Activated gamma-delta T cell (primary cell): ENCODE measurements at places on chromosomes 7 and 10.

GRCh38 chr7:40419806-40420205 lies 285.0 kb downstream of the SUGCT start:
- no peak for DNase-seq

GRCh38 chr7:155594163-155594732 lies 47.9 kb upstream of the CNPY1 start:
- DNase-seq = no peak

DNA sequence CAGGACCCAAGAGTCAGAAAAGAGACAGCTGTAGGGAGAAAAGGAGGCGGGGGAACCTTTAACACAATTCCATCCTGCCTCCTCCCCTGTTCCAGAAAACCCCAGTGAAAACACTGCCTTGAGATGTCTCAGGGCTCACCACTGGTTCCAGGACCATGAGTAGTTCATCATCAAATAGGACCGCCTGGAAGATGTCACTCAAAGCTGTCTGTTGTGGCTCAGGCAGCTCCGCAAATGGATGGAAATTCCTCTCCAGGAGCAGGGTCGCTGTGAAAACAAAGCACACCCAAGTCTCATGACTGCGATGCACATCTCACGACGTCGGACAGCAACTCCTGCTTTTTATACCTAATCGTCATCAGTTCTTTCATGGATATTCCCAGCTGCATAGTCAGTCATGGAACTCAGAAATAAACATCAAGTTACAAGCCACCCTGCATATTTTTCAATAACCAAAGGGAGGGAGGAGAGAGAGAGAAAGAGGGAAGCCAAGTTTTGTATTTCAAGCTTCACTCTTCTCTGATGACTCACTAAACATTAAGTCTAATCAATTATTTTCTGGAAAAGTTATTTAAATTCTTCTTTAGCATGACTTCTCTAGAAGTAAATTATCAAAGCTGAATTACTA lies 49.2 kb downstream of the GSDME start:
- no peak for DNase-seq

GRCh38 chr7:117041007-117041406 lies 87.7 kb downstream of the ST7 start:
- DNase-seq = no peak

- no peak for DNase-seq
Measured at GRCh38 chr7:104914421-104914820, 99.6 kb upstream of the KMT2E start.

DNA sequence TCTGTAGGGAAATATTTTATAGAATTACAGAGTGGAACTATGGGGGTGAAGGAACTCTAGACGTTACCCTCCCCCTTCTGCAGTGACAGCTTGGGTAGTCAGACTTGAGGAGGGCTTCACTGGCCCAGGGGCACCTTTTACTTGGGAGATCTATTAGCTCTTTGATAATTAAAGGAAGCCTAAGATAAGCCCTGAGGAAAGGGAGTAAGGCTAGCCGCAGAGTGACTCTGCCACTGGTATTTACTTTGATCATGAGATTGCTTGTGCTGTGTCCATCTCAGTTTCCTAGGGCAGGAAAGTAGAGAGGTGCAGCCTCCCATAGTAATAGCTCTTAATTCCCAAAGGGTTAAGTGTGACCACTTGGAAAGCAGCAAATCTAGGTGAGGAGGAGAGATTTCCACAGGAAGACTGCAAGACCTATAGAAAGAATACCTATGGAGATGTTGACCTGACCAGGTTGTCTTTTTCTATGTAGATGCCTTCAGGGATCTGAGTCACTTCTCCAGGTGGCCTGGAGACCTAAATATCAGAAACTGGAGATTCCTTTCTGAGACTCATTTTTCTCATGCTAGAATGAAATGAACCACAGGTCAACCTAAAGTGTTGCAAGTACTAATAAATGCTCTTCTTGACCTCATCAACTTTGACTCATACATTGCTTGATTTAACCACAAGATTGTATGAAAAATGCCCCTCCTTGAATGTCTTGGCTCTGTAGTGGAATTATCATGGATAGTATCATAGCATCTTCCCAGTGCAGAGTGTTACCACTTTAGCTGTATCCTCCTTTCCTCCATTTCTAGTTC lies 447.3 kb upstream of the GHITM start:
- DNase-seq = no peak

DNA sequence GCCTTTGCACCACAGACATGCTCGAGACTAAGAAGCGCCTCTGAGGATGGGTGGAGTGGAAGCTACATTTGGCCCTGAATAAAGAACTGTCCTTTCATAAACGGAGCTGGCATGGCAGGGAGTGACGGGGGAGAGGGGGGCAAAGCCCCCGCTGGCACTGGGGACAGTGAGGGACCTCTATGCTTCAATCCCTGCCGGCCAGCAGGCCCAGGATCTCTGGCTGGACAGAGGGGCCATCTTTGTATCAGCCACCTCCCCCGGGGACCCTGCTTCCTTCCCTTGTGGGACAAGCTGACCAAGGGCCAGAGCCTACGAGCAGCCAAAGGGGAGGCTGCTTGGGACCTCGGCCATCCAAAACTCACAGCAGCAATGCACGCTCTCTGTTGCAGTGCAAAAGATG lies 28.2 kb upstream of the ECHDC3 start:
- no peak for DNase-seq

GRCh38 chr10:60192946-60193345 lies 196.7 kb downstream of the ANK3 start:
- no peak for DNase-seq

- DNase-seq = no peak
Measured at GRCh38 chr10:124745673-124746072, 1.5 kb upstream of the FAM53B start.

- no peak for DNase-seq
Measured at GRCh38 chr7:94492601-94493000, 17.0 kb upstream of the CASD1 start.

- no peak for DNase-seq
Measured at GRCh38 chr10:9824631-9825071, 1193.0 kb upstream of the CELF2 start.

- no peak for DNase-seq
Measured at GRCh38 chr7:137718355-137718754, 128.4 kb downstream of the DGKI start.

DNA sequence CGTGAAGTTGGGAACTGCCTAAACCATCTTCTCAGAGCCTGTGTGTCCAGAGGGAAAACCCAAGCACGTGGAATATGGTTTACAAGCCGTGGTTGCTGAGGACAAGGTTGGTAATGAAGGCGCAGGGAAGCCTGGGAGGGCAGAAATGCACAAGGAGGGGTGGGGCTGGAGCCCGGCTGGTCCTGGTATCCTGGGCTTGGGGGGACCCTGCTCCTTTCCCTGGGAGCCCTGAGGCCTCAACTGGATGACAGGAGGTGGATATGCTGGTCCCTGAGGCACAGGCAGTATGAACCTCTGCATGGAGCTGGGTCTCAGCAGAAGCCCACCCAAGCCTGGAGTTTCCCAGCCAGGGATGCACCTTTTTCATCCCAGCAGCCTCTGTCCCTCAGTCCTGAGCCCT lies 80.3 kb upstream of the RET start:
- no peak for DNase-seq

- DNase-seq = no peak
Measured at GRCh38 chr7:108802650-108803049, 233.0 kb downstream of the DNAJB9 start.

DNA sequence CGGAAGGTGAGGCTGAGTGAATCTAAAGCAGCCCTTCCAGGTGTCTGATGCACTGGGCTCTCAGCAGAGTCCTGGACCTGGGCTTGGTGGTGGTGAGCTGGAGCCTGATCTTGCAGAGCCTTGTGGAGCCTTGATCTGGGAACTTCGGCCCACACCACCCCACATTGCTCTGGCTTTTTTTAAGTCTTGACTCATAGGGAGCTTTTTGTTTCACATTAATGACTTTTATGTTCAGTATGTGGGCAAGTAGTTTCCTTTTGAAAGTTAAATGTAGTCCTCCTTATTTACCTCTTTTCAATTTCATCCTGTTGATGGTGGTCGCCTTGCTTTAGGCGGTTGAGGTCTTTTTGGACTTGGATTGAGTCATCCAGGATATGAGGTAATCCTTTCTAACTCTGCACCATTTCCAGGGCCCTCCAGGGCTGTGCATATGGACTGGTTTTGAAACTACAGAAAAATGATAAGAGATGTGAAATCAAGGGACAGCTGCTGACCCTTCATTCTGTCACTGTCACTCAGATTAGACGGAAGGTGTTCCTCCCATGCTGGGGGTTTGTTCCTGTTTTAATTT lies 2.9 kb upstream of the NRAP start:
- DNase-seq = no peak
